A172 (cell line): ENCODE measurements at places on chromosomes 16 and 17. TPM values are rescaled to one million over a fixed set of nuclear protein-coding genes. Genes with fewer than 3 reads are reported as not detected.

DNA sequence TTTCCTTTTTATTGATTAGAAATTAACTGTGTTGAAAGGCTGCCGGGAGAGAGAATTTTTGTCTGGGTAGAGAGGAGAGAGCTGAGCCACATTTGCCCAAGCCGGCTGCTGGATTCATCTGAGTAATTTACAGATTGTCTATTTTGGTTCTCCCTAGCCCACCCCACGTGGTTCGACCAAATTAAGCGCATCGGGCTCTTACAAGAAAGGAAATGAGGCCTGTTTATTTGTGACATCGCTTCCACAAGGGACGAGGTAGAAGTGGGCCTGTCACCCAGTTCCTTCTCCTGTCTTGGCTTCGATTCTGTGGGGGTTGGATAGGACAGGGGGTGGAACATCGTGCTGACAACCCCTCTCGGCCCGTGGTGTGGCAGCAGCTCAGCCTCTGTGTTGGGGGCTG lies 42.9 kb downstream of the SYT17 start:
- no peak for DNase-seq

LPCAT2 gene
- 18.6 and 20.2 TPM in 2 replicates for total RNA-seq

GRCh38 chr17:43655693-43656255 lies 5.9 kb downstream of the MEOX1 start:
- no peak for DNase-seq

- no peak for DNase-seq
These were observed 35.0 kb upstream of the ZNF423 start for GRCh38 chr16:49890876-49891275.

GRCh38 chr17:82235775-82236141 lies 6.9 kb downstream of the SLC16A3 start:
- DNase-seq, result no peak

THRA gene
- 14.5 and 17.8 TPM in 2 replicates for total RNA-seq

KRT15 gene
- total RNA-seq, result 29.8 and 31.9 TPM in 2 replicates

SPATA32 gene
- not detected in 2 replicates for total RNA-seq

GRCh38 chr17:50212121-50212843 lies 10.9 kb upstream of the COL1A1 start:
- no peak for DNase-seq

GRCh38 chr17:14428648-14429029 lies 127.8 kb downstream of the HS3ST3B1 start:
- no peak for DNase-seq

DNA sequence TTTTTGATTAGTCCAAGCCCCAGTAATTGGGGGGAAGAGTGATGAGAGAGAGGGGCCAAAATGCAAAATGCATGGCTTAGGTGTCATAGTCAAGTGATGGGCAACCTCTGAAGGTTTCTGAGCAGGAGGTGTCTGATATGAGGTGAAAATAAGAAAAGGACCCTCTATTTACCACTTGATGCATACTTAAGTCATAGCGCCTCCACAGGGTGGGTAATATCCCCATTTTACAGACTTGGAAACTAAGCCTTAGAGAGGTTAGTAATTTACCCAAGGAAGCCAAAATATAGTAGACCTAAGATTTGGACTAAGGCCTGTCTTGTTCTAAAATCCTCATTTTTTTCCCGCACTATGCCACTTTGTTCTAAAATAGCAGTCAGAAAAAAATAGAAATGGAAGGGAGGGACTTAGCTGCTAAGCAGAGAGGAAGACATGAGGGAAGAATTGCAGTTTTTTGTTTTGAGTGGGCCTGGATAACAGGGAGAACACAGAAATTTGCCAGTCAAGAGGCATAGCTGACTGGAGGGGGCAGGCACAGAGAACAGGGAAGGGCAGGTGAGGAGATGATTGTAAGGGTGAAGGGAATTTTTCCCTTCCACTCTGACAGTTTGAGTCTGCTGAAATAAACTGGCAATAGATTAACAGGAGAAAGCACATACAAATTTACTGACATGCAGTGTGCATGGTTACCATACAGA lies 2.3 kb upstream of the GRB2 start:
- DNase-seq, result no peak

CA4 gene
- 0.17 TPM in 1 of 2 replicates, not detected in the other for total RNA-seq

DNA sequence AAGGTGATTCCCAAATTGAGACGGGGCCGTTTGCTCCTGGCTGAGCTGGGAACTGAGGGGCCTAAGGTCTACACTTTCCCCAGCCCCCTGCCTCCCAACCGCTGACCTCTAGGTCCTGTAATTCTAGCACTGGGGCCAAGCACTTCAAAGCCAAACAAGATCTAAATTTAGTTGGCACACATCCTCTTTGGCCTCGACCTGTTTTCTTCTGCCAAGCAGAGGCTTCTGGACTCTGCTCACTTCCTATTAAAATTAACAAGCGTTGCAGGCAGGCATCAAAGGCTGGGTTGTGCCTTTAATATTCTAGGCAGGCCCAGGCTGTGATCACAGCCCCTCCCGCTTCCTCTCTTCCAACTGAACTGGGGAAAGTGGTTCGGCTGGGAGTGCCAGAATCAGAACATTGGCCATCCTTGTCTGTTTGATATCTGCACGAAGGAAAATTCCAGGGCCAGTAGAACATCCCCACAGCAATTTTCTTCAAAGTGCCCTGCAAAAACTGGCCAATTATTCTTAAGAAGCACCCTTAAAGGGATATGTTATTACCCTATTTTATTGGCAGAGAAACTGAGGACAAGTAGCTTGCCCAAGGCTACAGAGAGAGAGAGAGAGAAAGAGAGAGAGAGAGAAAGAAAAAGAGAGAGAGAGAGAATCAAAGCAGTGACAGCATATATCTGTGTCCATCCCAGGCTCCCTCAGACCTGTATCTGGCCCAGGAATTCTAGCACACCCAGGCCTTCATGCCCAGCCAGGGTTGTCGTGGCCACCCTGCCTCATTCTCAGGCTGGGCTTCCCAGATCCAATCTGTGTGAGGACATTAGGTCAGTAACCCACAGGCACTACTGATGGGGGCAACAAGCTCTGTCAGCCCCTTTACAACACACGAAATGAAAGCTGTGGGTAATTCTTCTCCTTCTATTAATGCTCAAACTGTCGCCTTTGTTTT lies 12.8 kb upstream of the MT4 start:
- DNase-seq, result no peak

DNA sequence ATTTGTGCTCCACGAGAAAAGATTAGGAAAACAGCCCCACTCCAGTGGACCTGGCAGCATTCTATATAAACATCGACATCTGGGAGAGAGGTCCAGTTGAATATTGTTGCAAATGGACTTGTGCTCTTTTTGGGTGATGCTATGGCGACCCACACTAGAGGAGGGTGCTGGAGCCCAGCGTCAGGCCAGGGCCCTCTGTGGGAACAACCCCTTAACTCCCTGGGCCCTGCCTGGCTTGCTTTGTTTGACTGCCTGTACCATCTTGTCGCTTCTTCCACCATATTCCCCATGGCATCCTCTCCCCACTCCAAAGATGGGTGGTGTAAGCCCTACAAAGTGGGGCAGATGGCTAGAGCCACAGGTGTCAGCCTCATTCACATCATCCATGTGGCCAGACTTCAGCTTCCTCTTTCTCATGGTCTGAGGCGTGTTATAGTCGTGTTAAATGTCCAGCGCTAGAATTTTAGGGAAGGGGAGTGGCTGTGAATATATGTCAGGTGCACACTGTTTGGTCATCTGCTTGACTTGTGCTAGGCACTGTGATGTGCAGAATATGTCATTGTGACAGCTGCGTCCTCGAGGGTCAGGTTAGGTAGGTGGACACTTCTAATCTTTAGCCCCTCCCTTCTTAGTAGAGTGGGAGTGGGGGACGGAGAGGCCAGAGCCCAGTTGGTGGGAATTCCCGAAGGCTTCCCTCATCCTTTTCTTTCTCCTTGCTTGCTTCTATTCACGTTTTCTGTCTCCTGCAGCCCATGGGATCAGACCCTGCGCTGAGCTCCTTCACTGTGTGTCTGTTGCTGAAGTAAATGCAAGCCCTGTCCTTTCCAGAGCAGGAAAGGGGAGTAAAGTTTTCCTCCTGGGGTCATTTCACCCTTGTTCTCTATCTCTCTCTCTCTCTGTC lies 49.8 kb downstream of the MPRIP start:
- DNase-seq, result no peak

DNA sequence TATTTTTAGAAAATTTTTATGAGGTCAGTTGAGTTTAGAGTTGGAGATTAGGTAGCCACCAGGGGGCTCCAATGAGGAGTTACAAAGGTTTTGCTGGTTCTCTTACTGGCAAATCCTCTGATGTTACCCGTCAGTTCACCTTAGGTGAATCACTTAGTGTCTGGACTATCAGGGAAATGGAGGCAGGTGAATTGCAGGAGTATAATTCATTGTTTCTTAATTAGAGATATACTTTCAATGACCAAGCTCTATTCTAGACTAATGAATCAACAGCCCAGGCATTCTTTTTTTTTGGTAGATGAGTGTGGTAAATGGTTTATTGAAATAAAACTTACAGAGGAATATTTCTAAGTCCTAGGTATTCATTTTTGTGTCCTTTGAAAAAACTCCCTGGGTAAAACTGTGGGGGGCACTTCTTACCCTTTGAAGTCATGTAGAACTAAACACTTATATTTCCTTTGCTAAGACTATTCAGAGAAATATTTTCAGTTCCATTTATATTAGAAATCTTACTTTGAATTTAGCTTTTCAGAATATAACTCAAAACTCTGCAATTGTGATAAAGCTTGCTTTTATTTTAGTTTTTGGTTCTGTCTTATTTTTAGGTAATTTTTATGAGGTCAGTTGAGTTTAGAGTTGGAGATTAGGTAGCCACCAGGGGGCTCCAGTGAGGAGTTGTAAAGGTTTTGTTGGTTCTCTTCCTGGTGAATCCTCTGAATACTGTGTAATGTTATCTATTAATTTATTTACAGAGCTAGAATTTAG lies 17.7 kb downstream of the PSMD11 start:
- DNase-seq, result peak; percentile 88

- peak; percentile 34 for DNase-seq
These were observed 685 bp downstream of the FASN start for GRCh38 chr17:82097184-82097918.

DNA sequence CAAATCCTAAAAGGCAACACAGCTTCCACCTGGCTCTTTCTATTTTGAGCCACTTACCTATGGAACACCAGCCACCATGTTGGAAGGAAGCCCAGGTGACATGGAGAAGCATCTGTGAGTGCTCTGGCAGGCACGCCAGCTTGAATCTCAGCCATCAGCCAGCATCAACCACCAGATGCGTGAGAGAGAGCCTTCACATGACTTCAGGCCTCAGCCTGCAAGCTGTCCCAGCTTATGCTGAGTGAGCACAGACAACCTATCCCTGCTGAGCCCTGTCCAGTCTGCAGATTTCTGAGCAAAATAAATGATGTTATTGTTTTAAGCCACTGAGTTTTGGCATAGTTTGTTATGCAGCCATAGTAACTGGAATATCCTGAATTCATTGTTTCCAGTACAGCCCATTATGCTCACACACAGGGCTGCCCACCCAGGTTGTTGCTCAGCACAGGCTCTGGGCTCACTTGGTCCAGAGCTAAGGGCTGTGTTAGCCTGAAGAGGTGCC lies 35.1 kb downstream of the TMEM238L start:
- no peak for DNase-seq
